Muscle of arm (tissue), 14 donors: ENCODE measurements at places on chromosomes 1 and 21. TPM values are rescaled to one million over a fixed set of nuclear protein-coding genes. Genes with fewer than 3 reads are reported as not detected.

- no peak for DNase-seq
These were observed 215.8 kb upstream of the GREM2 start for GRCh38 chr1:240827786-240828185.

DNA sequence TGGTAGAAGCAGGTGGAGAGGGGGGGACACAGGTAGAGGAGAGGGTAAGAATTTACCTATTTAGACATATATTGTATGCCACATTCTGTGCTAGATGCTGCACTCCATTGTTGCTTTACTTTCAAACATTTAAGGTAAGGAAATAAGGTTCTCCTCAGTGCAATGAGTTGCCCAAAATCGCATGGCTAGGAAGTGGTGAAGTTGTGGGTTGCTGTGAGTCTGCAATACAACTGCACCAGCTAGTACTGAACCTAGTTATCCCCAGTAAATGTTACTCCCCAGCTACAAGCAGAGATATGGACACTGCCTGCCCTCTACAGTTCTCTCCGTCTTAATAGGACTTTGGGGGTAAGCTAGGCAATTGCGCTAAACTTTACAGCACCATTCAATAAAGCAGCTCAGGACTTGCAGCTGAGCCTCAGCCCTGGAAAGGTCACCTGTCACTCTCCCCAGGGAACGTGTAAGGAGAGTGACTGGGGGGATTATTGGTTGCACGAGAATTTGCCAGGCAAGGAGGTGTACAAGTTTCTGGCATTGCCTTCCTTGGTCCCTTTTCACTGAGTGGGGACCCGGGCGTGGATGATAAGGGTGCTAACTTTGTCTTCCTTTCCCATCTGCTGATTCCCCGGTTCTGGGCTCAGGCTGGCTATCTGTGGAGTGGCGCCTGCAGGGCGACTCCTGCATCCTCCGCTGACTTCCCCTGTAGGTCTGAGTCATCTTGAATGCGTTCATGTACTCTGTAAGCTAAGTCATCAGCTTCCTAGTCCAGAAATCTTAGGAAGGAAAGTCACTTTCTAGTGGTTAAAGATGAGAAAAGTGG lies 71.3 kb upstream of the CNTN2 start:
- DNase-seq = no peak

Gene NDUFV3
- polyA plus RNA-seq = 34.9 TPM

GRCh38 chr21:42520628-42521253 lies 7.1 kb downstream of the SLC37A1 start:
- DNase-seq = no peak

GRCh38 chr1:73842436-73842835 lies 355.5 kb downstream of the LRRIQ3 start:
- no peak for DNase-seq

GRCh38 chr1:200302192-200302920 lies 107.5 kb downstream of the ZNF281 start:
- peak; percentile 35 for DNase-seq

Gene TDRD5
- polyA plus RNA-seq = 2.5 TPM

DNA sequence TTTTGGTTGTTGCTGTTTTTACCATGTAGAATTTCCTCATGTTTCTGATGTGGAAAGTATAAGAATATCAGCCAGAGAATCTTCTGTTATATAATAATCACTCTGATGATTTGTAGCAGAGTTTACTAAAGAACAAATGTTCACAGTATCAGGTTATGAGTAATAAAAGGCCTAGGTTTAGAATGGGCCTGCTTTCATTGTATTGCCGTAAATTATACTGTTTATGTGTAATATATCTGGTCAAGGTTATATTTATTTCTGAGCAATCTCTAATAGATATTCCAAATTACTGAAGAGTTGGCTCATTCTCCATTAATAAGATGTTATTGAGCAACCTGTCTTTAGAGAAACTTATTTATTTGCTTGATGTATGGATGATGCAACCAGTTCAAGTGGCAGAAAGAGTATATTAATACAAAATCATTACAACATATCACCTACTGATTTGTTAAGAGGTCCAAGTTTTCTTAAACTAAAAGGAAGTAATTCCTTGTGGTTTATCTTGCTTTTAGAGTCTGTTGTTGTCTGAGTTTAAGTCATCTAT lies 649.4 kb upstream of the CXADR start:
- DNase-seq = no peak

Gene PCP4L1
- polyA plus RNA-seq = 0.41 TPM

- DNase-seq = no peak
These were observed 26.2 kb downstream of the UBASH3A start for GRCh38 chr21:42429856-42430255.

Gene CATSPERE
- 1.6 TPM for polyA plus RNA-seq

Gene PAX7
- 64.5 TPM for polyA plus RNA-seq

DNA sequence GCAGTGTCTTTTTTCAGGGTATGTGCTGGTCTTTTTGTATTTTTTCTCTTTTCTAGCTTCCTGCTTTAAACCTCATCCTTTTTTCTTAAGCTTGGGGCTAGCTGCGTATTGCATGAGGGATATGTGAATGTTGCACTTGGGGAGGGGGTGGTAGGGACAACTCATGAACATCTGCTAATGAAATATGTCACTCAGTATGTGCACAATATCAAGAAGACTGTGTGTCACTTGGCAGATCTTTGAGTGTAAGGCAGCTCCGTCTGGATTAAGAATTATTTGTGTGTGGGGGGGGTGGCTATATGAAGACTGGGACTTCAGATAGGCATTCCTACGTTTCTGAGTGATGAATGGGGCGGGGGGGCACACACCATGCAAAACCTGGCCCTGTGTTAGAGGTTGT lies 170.4 kb upstream of the CACNA1E start:
- no peak for DNase-seq

- DNase-seq = no peak
These were observed 120.6 kb downstream of the FCRL5 start for GRCh38 chr1:157431751-157432150.
